ENCODE measurements at places on chromosomes 11 and 22. TPM values are rescaled to one million over a fixed set of nuclear protein-coding genes. Genes with fewer than 3 reads are reported as not detected.

RCOR2 gene
- total RNA-seq = 0.36 TPM

NRIP3 gene
- 12.0 TPM for total RNA-seq

VPREB1 gene
- total RNA-seq = not detected

PAMR1 gene
- 0.56 TPM for total RNA-seq

NXPE1 gene
- not detected for total RNA-seq

OR6T1 gene
- total RNA-seq = not detected

ALX4 gene
- not detected for total RNA-seq

BBOX1 gene
- total RNA-seq = not detected

CASP5 gene
- total RNA-seq = 0.09 TPM

HSPB2 gene
- total RNA-seq = 0.28 TPM

MMP26 gene
- not detected for total RNA-seq

MMP13 gene
- not detected for total RNA-seq

DBX1 gene
- not detected for total RNA-seq

TSSK2 gene
- not detected for total RNA-seq

B3GAT1 gene
- total RNA-seq = 0.09 TPM

KCNJ1 gene
- not detected for total RNA-seq

MOGAT2 gene
- total RNA-seq = not detected

POU2AF3 gene
- total RNA-seq = not detected

OR8I2 gene
- total RNA-seq = not detected

GPR83 gene
- total RNA-seq = 0.09 TPM

LRRC10B gene
- total RNA-seq = not detected

TIMP3 gene
- 10.5 TPM for total RNA-seq

SEPTIN3 gene
- not detected for total RNA-seq

NELL1 gene
- total RNA-seq = not detected

GNG3 gene
- total RNA-seq = not detected

RIMBP3C gene
- 0.09 TPM for total RNA-seq

BCL2L13 gene
- total RNA-seq = 56.5 TPM

FAR1 gene
- 69.2 TPM for total RNA-seq

C11orf16 gene
- not detected for total RNA-seq

IFITM5 gene
- not detected for total RNA-seq

CALCA gene
- total RNA-seq = not detected

P2RX3 gene
- total RNA-seq = not detected

TUBA8 gene
- 0.94 TPM for total RNA-seq

TREH gene
- total RNA-seq = 0.09 TPM

ART1 gene
- not detected for total RNA-seq

LRP4 gene
- 0.66 TPM for total RNA-seq

SCARF2 gene
- 17.2 TPM for total RNA-seq

TENM4 gene
- total RNA-seq = under 0.01 TPM

TRPC6 gene
- total RNA-seq = not detected

HTR3A gene
- not detected for total RNA-seq

MS4A1 gene
- total RNA-seq = not detected

TUB gene
- total RNA-seq = 2.3 TPM

CRYBB3 gene
- total RNA-seq = not detected

Data from endothelial cell of coronary artery (primary cell).